ENCODE measurements at places on chromosomes 4 and X.

- DNase-seq, result no peak
Measured at GRCh38 chr4:22348410-22348809, 167.5 kb downstream of the ADGRA3 start.

- no peak for DNase-seq
Measured at GRCh38 chr4:41076481-41076880, 137.9 kb downstream of the APBB2 start.

- no peak for DNase-seq
Measured at GRCh38 chr4:145635117-145635516, 15.9 kb downstream of the MMAA start.

DNA sequence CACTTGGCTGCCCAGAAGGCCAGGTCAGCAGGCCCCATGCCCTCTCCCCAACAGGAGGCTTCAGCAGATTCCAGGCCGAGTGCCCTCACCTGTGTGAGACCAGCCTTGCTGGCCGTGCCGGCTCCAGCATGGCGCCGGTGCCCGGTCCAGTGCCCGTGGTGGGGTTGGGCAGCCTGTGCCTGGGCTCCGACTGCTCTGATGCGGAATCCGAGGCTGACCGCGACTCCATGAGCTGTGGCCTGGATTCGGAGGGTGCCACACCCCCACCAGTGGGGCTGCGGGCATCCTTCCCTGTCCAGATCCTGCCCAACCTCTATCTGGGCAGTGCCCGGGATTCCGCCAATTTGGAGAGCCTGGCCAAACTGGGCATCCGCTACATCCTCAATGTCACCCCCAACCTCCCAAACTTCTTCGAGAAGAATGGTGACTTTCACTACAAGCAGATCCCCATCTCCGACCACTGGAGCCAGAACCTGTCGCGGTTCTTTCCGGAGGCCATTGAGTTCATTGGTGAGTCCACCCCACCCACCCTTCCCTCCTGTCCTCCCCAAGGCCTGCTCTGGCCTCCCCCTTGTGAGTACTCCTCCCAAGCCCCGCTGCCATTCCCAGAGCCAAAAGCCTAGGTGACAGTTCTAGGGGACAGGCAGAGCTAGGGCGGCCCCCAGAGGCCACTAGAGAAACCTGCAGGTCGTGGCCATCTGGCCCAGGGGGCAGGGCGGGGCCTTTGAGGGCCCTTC, 2.3 kb downstream of the DUSP9 start:
- no peak for DNase-seq

- no peak for DNase-seq
Measured at GRCh38 chr4:88600176-88600838, 8.0 kb downstream of the HERC3 start.

DNA sequence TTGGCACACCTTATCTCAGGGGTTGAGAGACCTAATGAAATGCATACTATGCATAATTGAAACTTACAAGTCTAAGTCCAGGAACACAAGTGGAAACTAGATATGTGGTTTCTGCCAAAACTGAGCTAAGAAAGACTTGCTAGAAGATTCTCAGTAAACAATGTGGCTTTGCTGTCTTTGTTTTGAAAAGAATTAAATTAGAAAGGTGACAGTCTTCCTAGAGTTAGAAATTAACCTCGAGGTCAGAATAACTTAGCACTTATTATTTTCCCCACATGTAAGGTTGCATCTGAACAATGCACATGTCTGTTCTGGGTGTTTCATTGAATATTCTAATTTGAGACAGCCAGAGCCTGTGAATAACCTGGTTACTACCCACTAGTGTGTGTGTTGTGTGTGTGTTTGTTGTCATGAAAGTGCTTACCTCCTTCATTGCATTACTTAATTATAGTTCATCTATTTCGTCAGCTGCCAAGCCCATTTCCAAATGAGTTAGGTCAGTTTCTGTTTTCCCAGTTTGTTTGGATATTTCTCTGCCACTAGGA, 1.5 kb downstream of the EREG start:
- DNase-seq, result no peak

- DNase-seq, result no peak
Measured at GRCh38 chr4:140186651-140187315, 32.8 kb upstream of the MAML3 start.

DNA sequence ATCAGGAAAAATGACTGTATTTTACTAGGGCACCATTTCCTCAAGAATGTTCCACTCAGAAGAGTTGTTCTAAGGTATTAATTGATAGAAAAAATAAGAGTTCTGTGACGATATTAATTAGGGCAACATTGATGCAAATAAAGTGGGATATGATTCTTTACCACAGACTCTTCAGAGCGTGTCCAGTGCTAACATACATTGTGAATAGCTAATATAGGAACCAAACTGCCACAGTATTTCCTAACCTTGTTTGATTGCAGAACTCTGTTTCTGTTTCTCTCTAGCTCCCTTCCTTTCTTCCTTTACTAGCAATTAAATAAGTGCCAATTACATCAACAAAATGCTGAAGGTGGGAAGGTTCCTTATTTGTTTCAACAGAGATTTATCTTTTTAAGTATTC, 154.1 kb upstream of the CPEB2 start:
- DNase-seq, result no peak

GRCh38 chr4:16467061-16467460, 240.8 kb upstream of the TAPT1 start:
- no peak for DNase-seq

DNA sequence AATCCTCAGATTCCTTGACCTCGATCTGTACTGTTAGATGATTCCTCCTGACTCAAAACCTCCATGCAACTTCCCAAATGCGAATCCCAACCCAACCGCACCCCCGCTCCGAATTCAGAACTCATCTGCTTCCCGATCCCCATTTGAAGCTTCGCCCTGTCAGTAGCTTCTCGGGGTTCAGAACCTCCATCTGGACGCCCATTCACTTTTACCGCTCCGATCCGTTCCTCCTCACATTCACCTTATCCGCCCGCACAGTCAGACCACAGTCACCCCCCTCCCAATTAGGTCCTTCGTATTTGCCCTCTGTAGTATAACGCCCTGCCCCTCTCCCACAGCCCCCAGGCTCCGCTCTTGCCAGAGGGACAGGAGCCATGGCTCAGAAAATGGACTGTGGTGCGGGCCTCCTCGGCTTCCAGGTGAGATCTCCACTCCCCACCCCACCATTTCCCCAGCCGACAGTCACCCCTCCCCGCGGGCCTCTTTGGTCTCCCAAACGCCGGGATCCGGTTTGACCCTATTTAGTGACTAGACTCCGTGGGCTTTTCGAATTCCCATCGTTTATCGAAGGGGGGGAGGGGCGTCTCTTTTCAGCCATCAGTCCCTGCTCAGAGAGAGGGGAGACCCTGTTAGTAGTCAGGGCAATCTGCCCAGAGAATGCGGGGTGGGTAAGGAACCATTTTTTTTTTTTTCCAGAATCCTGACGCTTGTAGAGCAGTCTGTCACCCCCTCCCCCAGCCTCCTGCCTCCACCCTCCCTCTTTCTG, 691 bp downstream of the MAGED1 start:
- peak; percentile 1 for DNase-seq

GRCh38 chr4:46081674-46082073, 42.2 kb downstream of the GABRG1 start:
- no peak for DNase-seq

DNA sequence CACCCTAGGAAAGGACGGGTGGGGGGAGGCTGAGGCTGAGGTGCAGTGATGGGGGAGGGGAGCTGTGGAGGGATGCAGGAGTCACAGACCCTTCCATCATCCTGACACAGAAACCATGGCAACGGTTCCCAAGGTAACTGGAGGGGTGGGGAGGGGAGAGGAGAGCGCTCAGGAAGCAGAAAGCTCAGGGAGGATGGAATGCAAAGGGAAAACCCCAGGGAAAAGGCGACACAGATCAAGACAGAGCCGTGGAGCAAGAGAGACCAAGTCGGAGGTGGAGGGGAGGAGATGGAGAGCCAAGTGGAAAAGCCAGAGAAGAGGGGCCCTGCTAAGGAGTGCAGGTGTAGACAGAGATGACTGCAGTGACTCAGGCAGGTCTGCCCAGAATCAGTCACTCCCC, 14.5 kb downstream of the L1CAM start:
- DNase-seq, result no peak

DNA sequence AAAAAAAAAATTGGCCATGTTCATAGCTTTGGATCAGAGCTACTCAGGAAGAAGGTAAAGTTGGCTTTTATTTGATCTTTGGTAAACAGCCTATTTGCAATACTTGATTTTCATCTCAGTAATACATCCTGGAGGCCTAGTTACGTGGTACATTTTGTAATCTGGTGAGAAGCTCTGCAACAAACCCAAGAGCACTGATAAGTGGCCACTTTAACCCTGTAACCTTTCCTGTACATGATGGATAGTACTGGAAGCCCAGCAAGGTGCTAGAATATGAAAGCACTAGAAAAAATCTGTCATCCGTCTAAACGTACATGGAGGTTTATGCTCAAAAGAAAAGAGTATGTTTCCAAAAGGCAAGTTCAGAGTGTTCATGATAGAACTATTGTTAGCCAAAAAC, 88.3 kb upstream of the BMP2K start:
- no peak for DNase-seq

DNA sequence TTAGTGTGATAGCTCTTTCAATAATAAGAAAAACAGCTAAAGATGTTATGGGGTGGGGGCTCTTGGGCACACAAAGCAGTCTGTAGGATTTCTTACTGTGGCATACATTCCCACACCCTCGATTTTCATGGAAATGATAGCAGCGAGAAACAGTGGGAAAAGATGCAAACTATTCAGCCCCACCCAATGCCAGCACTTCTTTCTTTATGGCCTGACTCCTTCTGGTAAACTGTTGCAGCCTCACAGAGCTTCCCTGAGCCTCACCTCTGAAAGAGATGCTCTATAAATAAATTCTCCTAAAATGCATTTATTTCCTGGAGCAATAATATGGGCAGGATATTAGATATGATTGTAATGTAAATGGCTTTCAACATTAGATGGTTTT, 910 bp downstream of the ANK2 start:
- no peak for DNase-seq

DNA sequence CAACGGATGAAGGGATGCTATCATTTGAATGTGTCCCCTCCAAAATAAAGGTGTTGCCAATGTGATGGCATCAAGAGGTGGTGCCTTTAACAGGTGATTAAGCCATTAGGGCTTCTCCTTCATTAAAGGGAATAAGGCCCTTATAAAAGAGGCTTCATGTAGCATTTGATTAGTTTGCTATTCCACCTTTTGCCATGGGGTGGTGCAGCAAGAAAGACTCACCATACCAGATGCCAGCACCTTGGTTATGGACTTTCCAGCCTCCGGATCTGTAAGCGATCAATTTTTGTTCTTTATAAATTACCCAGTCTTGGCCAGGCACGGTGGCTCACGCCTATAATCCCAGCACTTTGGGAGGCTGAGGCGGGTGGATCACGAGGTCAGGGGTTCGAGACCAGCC, 7.9 kb upstream of the SLC25A43 start:
- DNase-seq, result no peak

- DNase-seq, result no peak
Measured at GRCh38 chrX:108420481-108420880, 17.7 kb downstream of the COL4A6 start.

GRCh38 chrX:124098089-124098488, 136.6 kb downstream of the STAG2 start:
- DNase-seq, result no peak

DNA sequence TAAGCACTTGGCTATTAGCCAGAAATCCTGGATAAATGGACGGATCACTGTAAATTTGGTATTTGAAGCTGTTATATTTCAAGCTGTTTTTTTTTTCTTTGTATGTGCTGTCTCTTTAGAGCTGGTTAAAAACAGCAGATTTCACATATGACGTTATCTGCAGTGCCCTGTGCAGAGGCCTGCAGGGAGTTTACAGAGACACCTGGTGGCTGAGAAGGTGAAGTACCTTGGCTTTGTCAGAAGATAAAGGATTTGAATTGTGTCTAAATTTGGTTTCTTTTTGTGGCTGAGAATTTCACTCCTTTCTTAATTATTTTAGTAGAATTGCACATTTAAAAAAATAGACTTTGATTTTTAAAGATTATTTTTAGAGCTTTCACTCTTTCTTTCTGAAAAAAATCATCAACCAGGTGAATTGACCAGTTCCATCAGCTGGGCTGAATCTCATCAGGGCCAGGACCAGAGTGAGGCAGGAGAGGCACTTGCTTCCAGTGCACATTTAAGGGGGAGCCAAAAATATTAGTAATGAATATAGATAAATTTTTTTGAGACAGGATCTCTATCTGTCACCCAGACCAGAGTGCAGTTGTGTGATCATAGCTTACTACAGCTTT, 9.6 kb upstream of the CHRNA9 start:
- peak; percentile 69 for DNase-seq

GRCh38 chrX:9676738-9677097, 88.9 kb downstream of the GPR143 start:
- DNase-seq, result no peak

- DNase-seq, result no peak
Measured at GRCh38 chr4:150039274-150040127, 38.7 kb upstream of the DCLK2 start.

- no peak for DNase-seq
Measured at GRCh38 chr4:14867847-14868246, 134.4 kb upstream of the CPEB2 start.

DNA sequence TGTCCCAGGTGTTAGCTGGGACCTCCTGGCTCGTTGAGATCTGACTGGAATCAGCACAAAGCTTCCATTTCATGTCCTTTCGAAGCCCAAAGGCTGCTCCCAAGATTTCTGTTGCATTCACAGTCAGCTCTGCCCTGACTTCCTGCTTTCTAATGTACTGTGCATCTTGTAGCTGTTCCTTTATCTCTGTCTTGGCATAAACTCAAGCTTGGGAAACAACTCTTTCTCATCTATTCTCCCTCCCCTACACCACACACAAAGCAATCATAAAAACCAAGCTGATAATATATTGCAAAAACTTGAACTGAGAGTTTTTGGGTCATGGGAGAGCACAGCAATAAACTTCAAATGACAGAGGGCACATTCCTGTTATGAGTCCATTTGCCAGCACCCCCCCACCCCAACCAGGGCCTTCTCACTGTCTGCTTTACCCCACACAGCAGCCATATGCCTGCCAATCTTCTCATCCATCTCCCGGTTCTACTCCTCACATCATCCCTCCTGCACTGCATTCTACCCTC, 76.3 kb downstream of the SYNPO2 start:
- no peak for DNase-seq

DNA sequence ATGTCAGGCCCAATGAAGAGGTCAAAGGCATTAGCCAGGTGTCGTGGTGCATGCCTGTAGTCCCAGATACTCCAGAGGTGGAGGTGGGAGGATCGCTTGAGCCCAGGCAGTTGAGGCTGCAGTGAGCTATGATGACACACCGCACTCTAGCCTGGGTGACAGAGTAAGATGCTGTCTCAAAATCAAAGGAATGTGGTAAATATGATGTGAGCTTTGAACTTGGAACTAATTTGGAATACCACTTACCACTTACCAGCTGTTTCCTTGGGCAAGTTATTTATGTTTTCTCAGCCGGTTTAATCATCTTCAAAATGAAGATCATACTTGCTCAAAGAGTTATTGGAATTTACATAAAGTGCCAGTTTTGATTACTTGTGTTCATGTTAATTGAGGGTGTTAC, 23.8 kb upstream of the SEPSECS start:
- no peak for DNase-seq

- no peak for DNase-seq
Measured at GRCh38 chr4:188779581-188779980, 640.3 kb downstream of the TRIML1 start.

GRCh38 chr4:58301376-58301999, 1191.3 kb upstream of the IGFBP7 start:
- no peak for DNase-seq

All from activated CD4-positive, alpha-beta T cell treated with anti-CD3 and anti-CD28 coated beads for 4 hours (primary cell).